ENCODE measurements at places on chromosomes 1 and 21.

- no peak for DNase-seq
Measured at GRCh38 chr1:226827458-226827857, 43.0 kb upstream of the PSEN2 start.

- no peak for DNase-seq
Measured at GRCh38 chr1:3196577-3197245, 127.7 kb downstream of the PRDM16 start.

DNA sequence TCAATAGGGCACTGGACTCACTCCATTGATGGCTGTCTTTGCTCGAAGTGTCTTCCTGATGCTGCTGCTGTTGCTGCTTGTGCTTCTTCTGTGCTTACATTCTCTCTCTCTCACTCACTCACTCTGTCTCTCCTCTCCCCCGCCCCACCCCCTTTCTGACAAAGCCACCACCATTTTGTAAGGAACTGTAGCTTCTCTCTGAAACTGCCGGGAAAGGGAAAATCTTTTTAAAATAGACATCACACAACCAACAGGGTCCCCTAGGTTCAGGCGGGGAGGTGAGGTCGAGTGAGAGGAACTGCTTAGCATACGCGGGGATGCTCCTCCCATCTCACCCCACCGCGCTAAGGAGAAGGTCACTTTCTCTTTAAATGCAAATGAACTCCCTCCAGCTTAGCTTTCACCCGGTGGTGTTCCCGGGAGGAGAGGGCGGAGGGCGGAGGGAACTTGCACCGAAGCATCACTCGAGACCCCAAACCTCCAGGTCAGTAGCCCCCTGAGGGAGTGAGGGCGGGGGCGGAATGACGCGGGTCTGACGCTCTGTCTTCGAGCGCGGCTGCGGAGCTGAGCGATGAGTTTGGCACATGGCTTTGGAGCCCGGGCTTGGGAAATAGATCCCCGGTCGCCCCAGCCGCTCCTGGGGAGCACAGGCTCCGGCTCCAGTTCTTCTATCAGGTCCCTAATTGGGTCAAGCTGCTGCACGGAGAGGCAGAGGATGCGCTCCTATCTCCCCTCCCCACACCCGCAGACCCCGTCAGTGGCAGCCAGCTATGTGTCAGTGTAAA, at the start of gene CCDC28B:
Gene CCDC28B, plus strand, starts transcription at position 370 of the 785 bp plus-strand sequence. CDS start 1,341 bp downstream, outside the sequence.
- DNase-seq: peak; percentile 79

DNA sequence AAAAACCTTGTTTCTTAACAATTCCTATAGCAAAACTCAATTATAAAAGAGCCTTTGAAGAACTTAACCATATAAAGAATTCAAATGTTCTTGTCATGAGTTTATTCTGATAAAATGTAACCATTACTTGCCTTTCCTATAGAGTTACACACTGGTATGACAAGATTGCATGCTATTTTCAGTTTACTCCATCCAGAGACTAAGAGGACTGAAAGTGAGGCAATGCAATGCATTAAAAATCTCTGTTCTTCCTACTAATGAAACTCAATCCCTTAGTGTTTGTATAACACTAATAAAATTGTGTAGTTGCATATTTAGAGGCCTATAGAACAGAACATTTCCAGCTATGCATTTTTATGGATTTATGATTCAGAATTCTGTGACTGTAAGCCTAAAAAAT, 88.1 kb downstream of the COP1 start:
- DNase-seq: no peak

- DNase-seq: peak; percentile 44
Measured at GRCh38 chr21:39715804-39716397, 29.1 kb upstream of the IGSF5 start.

GRCh38 chr1:212979340-212980122, 29.2 kb downstream of the VASH2 start:
- DNase-seq: no peak

- no peak for DNase-seq
Measured at GRCh38 chr1:41340655-41341364, 20.4 kb upstream of the FOXO6 start.

GRCh38 chr1:42938645-42939615, 19.7 kb downstream of the SLC2A1 start:
- no peak for DNase-seq

GRCh38 chr1:77430966-77431690, 149.3 kb downstream of the AK5 start:
- no peak for DNase-seq

DNA sequence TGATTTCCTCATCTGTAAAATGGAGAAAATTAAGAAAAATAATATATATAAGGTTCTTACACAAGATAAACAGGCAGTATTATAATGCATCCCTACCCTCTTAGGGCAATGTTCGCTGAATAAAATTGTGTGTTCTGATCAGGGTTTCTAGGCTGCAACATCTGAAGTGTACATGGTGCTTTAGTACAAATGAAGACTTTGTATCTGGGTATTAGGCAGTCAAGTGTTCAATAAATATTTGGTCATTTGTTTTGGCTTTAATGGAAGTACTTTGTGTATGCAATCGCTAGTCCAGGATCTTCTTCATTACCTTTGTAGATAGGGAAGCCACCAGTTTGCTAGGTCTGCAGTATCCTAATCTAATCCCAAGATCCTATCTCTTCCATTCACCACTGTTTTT, 28.1 kb downstream of the DNASE2B start:
- no peak for DNase-seq

DNA sequence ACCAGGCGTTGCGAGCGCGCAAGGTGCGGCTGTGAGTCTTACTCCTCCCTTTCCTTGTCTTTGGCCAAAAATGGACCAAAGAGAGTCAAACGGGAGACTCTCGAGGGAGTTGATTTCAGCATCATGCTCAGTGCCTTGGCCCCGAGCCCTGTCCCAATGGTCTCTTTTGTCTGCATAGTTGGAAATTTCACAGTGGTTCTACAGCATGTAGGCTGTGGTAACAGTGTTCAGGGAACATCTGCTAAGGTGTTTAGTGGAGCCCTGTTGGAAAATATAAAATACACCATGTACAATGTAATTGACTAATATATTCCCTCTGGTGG, 2.7 kb downstream of the CACNA1E start:
- DNase-seq: no peak

GRCh38 chr1:165647517-165647916, 16.5 kb downstream of the MGST3 start:
- DNase-seq: no peak

DNA sequence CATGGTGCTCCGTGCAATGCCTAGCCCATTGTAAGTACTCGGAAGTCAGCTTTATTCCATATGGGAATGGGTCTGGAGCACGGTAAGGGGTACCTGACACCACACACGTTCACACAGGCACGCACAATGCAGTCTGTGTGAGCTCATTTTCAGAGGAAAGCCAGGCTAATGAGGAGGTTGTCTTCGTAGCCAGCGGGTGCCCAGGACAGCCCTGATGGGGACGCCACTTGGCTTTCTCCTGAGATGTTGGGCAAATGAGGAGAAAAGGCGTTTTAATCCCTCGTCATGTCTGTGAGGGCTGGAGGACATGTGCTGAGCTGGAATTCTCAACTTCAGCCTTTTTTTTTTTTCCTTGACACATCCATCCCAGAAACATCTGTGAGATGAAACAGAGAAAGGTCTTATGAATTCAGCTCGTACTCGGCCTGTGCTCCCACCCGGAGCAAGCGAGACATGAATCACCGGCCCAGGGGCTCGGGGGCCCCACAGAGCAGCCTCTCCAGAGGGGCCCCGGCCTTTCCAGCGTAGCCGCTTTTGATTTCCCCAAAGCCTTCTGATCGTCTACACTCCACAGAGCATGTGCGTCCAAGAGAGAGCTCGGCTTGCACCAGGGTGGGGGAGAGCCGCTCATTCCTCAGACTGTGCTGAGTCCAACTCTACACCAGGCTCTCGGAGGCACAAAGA, 125.1 kb downstream of the EPHB2 start:
- no peak for DNase-seq

DNA sequence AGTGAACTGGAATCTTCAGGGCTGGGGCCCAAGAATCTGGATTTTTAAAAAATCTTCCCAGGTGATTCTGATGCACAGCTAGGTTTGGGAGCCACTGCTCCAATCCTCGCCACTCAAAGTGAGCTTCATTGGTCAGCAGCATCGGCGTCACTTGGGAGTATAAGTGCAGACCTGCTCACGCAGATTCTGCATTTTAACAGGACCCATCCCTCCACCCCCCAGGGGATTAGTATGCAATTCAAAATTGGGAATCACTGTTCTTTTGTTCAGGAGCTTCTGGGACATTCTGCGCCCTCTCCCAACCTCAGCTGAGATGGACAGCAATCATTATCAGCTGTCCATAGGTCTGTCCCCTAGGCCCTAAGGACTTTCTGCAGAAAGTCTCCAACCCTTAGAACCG, 53.5 kb downstream of the LGR6 start:
- no peak for DNase-seq

- no peak for DNase-seq
Measured at GRCh38 chr1:217564833-217565232, 66.1 kb downstream of the GPATCH2 start.

- DNase-seq: no peak
Measured at GRCh38 chr1:58848818-58849411, 65.1 kb upstream of the JUN start.

GRCh38 chr1:41365772-41366454, 4.7 kb downstream of the FOXO6 start:
- no peak for DNase-seq

- peak; percentile 40 for DNase-seq
Measured at GRCh38 chr1:95041491-95042165, 31.1 kb downstream of the ALG14 start.

GRCh38 chr1:43789604-43790550, 82.5 kb downstream of the ST3GAL3 start:
- no peak for DNase-seq

DNA sequence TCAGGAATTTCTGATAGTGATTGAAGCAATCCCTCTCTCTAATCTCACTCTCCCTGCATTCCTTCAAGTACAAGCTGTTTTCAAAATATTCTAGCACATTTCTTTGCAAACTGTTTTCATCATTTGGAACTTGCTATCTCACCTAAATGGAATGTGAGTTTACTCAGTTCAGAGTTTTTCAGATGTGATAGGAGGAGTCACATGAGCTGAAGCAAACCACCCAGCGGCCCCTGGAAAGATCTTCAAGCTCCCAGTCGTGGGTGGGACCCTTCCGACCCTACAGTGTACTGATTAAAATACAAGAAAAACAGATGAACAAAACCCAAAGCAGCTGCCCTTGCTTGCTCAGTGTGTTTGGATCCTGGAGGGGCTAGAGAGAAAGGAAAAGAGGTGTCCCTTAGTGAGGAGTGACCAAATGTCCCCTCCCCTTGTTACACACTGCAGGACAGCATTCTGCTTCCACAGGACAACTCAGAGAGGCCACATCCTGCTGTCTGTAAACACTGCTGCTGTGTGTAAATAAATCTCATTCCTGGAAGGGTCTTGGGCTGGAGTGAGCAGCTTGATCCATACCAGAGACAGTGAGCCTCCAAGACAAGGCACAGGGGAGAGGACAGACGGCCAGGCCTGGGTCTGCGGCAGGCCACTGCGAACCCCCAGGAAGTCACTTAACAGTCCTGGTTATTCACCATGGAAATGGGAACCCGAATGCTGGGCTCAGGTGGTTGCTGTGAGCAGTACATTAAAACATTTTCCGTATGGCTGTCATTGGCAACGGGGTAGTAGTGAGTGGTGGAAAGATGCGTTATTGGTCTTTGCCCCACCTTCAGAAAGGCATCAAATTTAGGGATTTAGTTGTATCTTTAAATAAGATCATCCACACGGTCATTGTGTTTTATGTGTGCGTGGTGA, 229.2 kb downstream of the RHOU start:
- no peak for DNase-seq

DNA sequence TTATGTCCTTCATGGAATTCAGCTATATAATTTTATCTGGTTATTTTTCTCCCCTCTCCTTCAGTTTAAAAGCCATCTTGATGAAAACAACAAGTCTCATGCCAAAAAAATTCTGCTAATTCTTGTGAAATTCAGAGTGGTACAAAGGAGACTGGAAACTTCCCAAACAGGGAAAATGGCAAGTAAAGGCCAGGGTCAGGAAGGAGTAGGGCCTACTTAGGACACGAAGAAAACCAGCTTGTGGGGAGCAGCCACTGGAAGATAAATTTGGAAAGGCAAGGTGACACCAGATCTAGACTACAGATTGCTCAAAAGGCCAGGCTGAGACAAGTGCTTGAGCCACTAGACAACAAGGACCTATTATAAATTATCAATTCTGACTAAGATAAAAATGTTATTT, 6.4 kb downstream of the TSTD1 start:
- DNase-seq: no peak

GRCh38 chr1:42259059-42259738, 75.8 kb downstream of the FOXJ3 start:
- no peak for DNase-seq

DNA sequence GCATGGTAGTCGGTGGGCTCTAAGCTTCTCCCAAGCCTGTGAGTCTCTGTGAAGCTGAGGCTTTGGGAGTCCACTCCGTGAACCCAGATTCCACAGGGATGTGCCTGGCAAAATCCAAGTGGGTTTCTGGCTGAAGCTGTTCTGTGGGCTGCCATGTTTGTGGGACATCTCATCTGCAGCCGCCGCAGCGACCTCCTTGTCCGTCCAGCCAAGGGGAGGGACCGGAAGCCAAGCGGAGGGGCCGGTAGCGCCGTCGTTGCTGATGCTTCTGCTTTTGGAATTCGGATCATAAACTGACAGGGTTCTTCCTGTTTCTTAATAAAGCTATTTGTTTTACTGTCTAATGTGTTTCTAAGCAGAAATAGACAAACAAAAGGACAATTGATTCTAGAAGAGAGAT, 13.3 kb downstream of the KIF26B start:
- DNase-seq: no peak

DNA sequence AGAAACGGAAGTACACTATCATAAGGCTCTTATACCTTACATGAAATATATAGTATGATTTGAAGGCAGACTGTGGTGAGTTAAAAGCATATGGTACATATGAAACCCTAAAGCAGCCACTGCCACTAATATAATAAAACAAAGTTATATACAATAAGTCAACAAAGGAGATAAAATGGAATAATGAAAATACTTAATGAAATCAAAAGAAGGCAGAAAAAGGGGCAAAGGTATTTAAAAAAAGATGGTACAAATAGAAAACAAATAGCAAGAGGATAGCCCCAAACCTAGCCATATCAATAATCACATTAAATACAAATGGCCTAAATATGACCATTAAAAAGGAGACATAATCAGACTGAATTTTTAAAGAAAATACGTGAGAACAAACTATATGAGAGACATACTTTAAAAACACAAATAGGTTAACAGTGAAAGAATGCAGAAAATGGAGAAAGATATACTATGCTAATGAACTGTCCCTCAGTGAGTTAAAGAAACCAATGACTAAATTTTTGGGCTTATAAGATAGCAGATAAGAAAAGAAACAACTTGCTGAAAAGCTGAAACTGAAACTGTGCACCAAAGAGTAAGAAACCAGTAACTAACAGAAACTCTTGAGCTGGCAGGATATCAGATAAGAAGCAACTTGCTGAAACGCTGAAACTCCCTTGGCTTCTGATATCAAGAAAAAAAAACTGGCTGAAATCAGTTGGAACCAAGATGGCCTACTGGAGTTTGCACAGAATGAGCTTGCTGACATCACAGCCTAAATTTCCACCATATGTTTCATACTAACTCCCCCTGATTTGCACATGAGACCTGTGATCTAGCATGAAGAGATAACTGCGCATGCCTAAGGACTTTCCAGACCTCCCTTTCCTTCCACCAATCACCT, 44.3 kb upstream of the IL10 start:
- no peak for DNase-seq

- DNase-seq: peak; percentile 71
Measured at GRCh38 chr1:26602378-26602959, 72.9 kb downstream of the RPS6KA1 start.
